ENCODE measurements at places on chromosomes 12 and 14.

DNA sequence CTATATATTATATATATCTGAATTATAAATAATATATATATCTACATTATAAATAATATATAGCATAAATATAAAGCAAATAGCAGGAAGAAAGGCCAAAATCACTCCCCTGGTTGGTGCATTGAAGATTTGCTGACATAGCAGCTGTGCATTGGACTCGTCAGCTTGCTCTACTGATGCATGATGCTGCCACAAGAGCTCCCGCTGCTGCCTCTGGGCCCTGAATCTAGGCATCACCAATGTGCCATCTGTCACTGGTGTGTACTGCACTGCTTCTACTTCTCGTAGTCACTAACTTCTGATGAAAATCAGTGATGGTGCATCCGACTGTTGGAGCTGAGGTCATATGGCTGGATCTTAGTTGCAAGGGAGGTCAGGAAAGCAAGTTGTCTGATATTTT, 205.0 kb downstream of the ADAMTS20 start:
- no peak for DNase-seq

DNA sequence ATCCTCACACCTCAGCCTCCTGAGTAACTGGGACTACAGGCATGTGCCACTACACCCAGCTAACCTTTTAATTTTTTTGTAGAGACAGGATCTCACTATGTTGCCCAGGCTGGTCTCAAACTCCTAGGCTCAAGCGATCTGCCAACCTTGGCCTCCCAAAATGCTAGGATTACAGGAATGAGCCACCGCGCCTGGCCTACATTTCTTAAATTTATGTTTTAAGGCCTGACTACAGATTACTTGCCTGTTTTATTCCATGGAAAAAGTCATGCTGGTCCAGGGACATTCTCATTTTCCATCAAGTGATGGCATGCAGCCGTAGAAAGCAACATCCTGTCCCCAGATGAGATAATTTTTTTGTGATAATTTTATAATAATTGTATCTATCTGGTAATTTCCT, 6.1 kb downstream of the CD9 start:
- no peak for DNase-seq

DNA sequence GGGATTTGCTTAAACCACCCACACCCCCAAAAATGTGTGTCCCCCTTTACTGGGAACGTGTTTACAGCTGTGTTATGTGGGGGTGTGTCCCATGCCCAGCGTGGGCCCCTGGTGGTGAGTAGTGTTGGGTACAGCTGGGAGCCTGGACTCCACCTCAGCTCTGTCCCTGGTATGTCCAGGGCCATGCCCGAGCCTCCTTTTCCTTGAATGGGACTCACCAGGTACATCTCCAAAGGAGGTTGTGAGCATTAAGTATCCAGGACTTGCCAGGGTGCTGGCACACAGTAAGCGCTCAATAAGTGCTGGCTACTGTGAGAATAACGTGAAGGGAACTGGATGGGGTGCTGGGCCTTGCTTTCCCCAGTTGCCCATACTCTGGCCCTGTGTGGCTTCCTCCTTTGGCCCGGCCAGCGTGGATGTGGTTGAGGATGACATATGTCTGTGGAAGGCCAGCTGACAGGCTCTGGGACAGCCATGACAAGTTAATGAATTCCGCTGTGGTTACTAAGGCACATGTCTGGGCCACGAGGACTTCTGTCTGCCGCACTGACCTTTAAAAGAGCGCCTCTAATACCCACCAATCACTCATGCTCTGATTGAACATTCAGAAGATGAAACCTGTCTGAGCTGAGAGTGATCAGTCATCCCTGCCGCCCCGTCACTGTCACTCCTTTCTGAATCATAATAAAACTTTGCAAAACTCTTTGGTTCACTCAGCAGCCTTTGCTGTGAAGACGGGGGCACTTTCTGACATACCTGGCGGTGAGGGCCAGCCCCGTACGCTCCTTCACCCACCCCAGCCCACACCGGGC, 74.7 kb downstream of the DIO3 start:
- peak; percentile 22 for DNase-seq

DNA sequence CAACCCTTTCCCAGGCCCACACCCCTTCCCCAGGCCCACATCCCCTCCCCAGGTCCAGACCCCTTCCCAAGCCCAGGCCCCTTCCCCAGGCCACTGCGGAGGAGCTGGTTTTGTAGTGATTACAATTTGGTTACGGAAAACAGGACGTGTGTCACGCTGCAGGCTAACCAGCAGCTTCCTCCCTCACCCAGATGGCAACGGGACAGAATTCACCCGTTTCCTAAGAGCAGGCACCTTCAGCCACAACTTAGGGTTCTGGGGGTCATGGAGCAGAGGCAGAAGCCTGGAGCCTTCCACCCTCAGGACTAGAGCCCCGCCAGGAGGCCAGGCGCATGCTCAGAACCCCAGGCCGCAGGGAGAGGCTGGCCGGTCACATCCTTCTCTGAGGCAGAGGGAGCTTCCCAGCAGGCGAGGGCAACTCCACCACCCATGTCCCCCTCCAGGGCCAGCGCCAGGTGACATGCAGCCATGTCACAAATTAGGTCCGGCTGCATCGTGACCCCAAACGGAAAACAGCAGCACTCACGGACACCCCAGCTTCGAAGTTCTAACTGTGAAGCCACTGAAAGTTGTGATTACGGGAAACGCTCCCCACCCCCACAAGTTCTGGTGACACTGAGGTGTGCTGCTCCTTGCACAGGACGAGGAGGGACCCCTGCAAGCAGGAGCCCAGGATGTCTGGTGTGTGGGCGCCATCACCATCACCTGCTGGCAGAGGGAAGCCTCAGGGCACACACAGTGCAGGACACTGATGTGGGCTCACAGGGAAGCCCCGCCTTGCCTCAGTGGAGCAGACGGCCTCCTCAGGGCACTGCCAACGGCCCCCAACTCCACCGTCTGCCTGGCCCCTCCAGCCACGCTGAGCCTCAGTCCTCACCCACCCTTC, 7.7 kb downstream of the BRF1 start:
- no peak for DNase-seq

GRCh38 chr12:87670448-87670847, 358.8 kb downstream of the C12orf50 start:
- no peak for DNase-seq

DNA sequence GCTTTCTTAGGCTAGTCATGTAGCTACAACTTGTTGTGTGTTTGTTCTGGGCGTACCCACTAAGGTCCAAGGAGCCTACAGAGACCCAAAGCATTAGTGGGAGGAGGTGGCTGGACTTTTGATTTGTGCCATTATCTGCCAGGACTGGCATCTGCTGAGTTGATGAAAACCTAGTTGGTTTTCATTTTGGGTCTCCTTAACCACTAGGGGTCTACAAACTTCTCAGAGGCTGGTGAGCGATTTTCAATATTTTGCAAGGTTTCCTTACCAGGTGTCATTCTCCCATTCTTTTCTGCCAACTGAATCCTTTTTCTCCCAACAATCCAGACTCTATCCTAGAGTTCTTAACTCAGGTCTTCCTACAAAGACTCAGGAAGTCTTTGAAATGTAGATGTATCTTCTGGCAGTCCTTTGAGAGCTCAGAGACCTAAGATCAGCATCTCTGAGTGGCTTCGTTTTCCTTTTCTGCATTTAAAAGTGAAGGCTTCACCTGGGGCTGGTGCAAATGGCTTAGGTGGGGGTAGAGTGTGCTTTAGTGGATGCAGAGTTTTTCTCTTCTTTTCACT, 150.0 kb upstream of the RMST start:
- DNase-seq, result no peak

DNA sequence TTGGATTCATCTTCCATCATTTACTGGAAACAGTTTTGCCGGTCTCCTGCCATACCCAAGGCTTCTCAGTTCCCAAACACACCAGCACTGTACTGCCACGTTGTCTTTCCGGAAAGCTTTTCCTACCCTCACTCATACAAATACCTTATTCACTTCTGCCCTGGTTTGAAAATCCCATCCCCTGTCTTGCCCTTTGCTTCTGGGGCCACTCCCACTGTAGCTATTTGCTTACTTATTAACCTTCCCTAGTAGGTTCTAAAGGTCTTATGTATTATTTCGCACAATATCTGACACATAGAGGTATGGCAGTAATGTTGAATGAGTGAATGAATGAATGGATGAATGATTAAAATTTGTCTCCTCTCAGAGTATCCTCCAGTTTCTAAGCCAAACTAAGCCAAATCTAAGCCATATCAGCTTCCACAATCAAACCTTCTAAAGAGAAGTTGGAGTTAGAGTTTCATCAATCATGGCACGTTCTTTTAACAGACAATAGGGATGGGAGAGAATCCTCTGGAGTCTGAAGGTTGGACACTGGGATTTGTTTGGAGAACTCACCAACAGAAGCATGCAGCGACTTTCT, 18.6 kb downstream of the TSPAN8 start:
- no peak for DNase-seq

Data from stimulated activated effector memory CD8-positive, alpha-beta T cell treated with anti-CD3 and anti-CD28 coated beads, Interleukin-12 subunit alpha, Interleukin-12 subunit beta, amount 100 ng/mL, for 72 hours (primary cell).